ENCODE measurements at places on chromosomes 4 and X. TPM values are rescaled to one million over a fixed set of nuclear protein-coding genes. Genes with fewer than 3 reads are reported as not detected.

ARMCX1 gene
- total RNA-seq = 19.6 TPM

COL25A1 gene
- total RNA-seq = 0.16 TPM

GRCh38 chr4:155618183-155618838 is 48.3 kb upstream of the GUCY1A1 start:
- no peak for DNase-seq

SMARCA5 gene
- 46.9 TPM for total RNA-seq

- no peak for DNase-seq
These were observed 10.8 kb upstream of the PHKA2 start for GRCh38 chrX:18994713-18995112.

MAGED4B gene
- 16.1 TPM for total RNA-seq

- DNase-seq = peak; percentile 36
These were observed 1176.7 kb downstream of the NLGN4X start for GRCh38 chrX:5051831-5052491.

DNA sequence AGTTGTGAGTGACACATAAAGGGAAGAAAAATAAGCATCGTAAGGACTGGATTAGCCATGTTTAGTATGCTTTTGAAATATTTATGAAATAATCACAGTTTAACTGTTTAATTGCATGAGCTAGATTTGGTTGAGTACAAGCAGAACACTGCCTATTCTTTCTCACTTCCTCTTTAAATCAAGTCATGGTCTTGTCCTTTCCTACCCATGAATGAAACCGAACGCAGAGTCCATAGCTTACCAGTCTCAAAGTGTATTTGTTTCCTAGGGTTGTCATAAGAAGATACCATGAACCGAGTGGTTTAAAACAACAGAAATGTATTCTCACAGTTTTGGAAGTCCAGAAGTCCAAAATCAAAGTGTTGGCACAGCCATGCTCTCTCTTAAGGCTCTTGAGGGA is 684.0 kb upstream of the MAGEB2 start:
- DNase-seq = no peak

DNA sequence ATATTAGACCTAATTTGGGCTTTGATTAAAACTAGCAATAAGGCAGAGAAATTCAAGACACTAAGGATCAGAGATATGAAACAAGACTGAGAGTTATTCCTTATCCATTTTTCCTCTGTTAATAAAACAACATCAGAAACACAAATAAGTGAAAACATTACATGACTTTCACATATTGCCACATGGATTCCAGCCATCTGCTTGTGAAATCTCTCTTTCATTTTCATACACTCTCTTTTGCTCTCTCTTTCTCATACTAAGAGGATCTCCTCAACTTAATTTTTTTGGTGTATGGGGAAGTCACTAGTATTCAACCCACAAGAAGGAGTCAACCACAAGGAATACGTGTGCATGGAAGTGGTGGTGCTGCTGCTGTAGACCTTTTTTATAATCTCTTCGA is 183.0 kb downstream of the LDB2 start:
- DNase-seq = no peak

DNA sequence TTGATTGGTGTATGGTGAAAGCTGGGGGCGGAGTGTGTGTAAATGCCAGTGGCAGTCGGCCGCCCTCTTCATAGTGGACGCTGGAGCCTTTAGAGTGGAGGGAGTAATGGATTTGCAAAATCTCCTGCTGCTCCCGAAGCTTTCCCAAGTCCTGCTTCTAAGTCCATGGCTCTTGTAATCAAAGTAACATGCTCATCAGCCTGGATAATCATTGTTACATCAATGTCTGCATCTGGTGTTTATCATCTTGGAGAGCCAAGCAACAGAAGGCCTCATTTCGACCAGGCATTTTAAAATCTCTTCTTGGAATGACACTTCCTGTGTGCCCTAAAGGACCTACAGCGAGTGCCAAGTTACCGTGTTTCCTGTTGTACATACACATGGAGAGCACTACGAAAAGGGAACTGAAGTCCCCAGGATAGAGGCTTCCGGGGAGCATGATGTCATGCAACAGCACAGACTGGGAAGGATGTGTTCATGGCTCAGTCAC is 32.2 kb downstream of the UNC5C start:
- DNase-seq = no peak

DNA sequence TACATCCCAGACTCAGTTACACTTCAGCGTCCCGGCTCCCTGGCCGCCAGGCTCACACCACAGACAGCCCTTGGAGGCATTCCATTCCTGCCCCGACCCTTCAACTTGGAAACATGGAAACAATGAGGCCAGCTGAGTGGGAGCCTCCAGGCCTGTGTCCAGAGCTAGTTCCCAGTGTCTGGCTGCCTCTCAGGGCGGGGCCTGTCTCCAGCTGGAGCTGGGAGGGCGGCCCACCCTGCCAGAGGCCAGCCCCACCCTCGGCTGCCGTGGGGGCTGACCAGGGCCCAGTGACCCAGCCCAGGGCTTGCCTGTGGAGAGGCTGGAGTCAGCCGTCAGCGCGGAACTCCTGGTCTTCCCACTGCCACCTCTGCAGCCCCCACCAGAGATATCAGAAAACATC is 37.4 kb upstream of the SPON2 start:
- peak; percentile 25 for DNase-seq

KIF4A gene
- 66.2 TPM for total RNA-seq

SPRY1 gene
- total RNA-seq = 0.06 TPM

DNA sequence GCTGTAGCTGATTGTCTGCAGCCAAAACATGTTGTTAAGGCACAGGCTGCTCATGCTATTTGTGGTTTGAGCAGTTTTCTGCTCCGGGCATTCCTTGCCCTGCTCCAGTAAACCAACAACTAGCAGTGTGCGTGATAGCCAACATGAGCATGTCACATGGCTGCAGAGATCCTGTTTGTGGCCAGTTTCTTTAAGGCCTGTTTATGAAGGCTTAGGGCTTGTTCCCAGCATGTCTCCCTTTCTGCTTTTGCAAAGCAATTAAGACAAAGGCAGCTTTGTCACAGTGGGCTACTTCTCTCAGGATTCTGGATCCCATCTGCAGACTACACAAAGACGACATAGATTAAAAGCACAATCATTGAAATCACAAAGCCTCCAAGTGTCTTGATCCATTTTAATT is 160.5 kb downstream of the ZNF518B start:
- DNase-seq = no peak

GSX2 gene
- total RNA-seq = not detected

DNA sequence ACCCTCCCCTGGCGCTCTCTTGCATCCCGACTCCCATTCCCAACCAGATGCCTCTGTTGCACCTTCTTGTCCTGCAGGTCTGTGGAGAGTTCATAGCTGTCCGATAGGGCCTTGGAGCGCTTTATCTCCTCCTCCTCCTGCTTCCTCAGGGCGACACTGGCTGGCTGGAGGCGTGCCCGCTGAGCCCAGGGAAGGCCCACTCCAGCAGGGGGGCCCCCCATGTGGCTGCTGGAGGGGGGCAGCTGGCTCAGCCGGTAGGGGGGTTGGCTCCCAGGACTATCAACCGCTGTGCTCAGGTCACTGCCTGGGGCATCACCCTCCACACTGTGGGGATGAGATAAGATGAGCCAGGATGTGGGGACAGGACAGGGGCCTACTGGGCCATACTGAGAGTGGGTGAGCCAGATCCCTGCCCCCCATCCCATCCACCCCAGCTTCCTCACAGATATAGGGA is 25.6 kb downstream of the IQSEC2 start:
- no peak for DNase-seq

COL4A6 gene
- total RNA-seq = under 0.01 TPM

GRCh38 chr4:78056265-78057129 is 626 bp upstream of the FRAS1 start:
- no peak for DNase-seq

GRCh38 chrX:11481035-11481434 is 184.7 kb downstream of the ARHGAP6 start:
- no peak for DNase-seq

ARSJ gene
- 51.5 TPM for total RNA-seq

- no peak for DNase-seq
These were observed 879.6 kb upstream of the PCDH10 start for GRCh38 chr4:132269303-132269990.

- DNase-seq = no peak
These were observed 104.1 kb downstream of the PHOX2B start for GRCh38 chr4:41644288-41644914.

LARP1B gene
- 42.5 TPM for total RNA-seq

ANK2 gene
- 3.4 TPM for total RNA-seq

- no peak for DNase-seq
These were observed 170.2 kb downstream of the FAT4 start for GRCh38 chr4:125484912-125485311.

GRCh38 chr4:87225936-87226335 is 5.5 kb upstream of the KLHL8 start:
- DNase-seq = no peak

DNA sequence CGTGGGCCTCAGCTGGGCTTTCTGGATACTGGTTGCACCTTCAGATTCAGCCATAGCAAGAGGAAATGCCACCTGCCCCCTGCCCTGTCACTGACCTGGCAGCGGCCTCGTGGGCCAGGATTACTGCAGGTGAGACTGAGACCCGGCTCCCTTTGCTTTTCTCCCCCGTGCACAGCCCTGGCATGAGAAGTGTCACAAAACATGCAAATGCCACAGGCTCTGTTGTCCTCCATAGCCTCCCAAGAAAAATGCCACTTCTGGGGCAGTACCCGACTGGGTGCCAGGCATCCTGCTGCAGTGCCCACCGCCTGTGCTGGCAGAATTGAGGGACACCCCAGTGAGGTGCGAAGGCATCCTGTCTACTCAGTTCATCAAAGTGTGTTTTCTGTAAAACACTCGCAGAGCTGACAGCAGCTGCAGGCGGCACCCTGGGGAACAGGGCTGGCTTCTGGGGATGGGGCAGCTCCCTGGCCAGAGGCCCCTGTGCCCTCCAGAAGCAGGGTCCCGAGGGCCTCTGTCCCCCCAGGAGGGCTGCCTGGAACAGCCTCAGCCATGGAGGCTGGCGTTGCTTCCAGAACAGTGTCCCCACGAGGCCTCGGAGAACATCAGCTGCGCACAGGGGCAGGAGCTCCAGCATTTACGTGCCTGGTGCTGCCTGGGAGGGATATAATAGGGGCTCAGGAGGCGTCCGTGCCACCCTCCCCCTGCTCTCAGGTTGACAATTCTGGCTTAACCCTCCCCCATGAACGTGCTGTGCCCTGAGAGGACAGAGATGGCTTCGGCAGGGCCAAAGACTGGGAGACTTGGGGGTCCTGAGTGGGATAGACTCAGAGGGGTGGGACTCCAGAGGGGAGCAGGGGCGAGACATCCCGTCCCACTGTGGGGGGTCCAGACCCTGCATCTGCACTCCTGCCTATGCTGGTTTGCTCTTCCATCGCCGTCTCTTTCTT is 99.5 kb upstream of the NKX1-1 start:
- DNase-seq = no peak

DNA sequence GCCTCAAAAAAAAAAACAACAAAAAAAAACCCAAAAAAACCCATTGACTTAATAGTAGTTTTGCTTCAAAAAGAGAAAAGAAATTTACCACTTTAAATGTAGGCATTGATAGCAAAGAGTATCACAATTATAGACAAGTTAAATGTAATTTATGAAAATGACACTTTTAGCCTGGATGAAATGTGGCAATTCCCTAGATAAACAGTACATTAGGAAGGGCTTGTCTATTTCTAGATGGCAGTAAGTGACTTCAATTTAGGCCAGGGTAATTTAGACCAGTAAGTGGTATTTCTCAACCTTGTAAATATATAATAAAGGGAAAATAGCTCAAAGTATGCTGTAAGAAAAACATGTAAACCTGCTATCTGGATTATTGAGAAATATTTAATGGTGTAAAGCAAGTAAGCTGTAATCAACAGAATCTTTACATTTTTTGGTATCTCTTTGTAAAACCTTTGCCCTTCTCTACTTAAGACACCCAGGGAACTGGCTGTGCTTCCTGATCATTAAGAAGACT is 103.7 kb upstream of the RAPGEF2 start:
- DNase-seq = no peak

DNA sequence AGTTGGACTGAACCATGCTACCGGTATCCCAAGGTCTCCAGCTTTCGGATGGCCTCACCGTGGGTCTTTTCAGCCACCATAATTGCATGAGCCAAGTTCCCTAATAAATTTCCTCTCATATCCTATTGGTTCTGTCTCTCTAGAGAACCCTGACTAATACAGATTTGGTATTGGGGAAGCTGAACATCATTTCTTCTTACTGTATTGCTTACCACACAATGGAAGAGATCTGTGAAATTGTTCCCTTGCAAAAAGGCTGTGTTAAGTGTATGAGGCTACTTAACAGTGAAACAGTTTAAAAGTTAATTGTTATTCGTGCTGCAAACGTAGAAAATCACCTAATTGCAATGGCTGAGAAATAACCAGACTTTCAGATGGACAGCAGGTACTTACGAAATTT is 34.0 kb downstream of the PLAC8 start:
- no peak for DNase-seq

PAGE4 gene
- not detected for total RNA-seq

DNA sequence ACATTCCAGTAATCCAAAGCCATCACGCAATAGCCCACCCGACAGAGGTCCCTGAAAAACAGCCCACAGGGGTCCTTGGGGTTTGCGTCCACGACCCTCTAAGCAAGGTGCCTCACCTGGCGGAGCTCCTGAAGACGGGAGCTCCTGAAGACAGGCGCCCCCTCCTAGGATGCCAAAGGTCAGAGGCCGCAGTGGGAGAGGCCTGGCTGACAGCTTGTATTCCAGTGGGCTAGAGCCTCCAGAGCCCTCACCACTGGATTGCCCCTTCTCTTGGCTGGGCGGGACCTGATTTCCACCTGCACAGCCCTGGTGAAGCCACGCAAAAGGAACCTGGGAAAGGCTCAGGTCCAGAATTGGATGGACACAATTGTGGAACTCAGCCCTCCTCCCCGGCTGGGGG is 29.7 kb upstream of the WFS1 start:
- no peak for DNase-seq

DNA sequence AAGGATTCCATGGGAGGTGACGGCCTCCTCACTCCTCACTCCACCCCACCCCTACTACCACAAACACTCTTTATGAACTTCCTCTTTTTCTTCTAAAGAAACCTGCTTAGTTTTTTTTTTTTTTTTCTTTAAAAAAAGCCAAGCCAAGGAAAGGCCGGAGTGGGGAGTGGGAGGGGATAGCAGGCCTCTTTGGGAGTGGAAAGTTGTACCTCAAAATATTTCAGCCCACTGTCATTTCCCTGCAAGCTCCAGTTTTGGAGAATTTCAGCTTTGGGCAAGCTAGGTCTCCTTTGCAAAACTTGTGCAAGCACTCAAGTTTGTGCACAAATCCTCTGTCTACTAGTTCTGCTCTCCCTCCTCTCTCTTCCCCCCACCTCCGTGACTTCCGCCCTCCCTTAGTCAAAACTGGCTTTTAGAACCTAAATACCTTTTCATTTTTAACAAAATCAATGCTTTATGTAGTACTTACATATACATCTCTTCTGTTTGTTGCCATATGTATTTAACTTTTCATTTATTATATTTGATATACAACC is 512 bp upstream of the ANTXR2 start:
- DNase-seq = no peak

- DNase-seq = no peak
These were observed 303.4 kb downstream of the RAB28 start for GRCh38 chr4:13180701-13181100.

- no peak for DNase-seq
These were observed 121.5 kb downstream of the ANK2 start for GRCh38 chr4:113170805-113171468.

GLUD2 gene
- 0.55 TPM for total RNA-seq

GRCh38 chrX:101658661-101659491 is 774 bp downstream of the ARMCX2 start:
- DNase-seq = peak; percentile 33

GRCh38 chrX:1380672-1381233 is 11.2 kb downstream of the SLC25A6 start:
- DNase-seq = no peak

SSX3 gene
- not detected for total RNA-seq
